T-helper 2 cell (primary cell): ENCODE measurements at places on chromosomes 1 and 21.

GRCh38 chr1:33460947-33461629 is 11.4 kb upstream of the ZSCAN20 start:
- no peak for DNase-seq

DNA sequence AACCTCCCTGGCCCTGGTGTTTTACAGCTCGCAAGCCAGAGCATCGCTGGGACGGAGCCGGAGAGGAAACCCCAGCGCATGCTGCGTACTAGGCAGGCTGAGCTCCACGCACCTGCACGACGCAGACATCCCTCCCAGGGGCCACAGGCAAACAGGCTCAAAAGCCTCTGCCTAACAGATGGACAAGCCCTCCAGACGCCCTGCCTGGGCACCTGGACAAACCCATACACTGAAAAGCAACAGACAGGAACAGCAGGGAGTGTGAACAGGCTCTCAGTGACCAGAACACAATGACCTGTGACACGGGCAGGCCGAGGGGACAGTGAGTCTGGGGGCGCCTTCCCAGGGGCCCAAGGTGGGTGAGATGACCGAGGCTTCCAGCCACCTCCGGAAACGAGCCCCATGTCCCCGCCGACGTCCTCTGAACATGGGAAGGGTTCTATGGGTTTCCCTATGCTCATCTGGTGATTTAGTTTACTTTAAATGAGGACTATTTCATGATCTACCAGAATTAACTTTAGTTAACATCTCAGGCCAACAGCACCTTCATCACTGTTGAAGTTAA is 40.3 kb downstream of the NPHP4 start:
- no peak for DNase-seq

DNA sequence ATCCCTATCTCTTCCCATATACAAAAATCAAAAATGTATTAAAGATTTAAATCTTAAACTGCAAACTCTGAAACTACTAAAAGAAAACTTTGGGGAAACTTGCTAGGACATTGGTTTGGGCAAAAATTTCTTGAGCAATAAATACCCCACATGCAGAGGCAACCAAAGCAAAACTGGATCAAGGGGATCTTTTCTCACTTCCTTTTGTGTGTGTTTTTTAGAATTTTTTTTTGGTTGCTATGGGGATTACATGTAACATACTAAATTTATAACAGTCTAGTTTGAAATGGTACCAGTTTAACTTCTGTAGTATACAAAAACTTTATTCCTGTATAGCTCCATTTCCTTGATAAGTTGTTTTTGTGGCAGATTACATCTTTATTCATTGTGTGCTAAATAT is 16.8 kb downstream of the MAST2 start:
- DNase-seq = no peak

DNA sequence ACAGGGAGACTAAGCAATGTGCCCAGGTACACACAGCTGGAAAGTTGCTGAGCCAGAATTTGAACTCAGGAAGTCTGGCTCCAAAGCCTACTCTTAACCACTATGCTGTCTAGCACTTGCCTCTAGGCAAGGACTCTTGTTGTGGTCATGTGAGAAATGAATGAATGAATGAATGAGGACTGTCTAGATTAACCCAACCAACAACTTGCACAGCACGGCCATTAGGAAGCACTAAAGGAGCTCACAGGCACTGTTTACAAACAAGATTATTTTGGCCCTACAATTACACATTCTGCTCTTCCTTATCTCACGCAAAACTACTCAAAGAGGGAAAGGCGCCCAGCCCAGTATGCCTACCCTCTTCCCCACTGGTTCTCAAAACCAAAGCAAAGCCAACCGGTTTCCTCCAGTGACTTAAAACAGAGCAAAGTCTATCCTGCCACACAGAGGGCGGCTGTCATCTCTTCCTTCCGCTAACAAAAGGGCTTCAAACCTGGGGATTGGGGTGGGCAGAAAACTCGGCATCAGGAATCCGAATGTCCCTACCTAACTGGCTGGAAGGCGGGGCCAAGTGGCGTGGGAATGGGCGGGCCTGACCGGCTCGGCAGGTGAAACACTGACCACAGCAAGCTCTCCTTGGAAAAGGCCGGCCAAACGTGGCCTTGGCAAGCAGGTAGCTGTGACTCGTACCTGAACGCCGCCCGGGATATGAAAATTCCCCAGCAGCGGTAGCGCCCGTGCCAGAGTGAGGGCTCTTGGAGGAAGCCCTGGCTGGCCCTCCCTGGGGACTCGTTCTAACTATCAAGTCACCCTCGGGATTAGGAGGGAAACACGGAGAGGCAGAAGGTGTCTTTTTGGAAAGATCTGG is 948 bp downstream of the STK40 start:
- DNase-seq = peak; percentile 23

GRCh38 chr1:196607981-196608380 is 259 bp downstream of the KCNT2 start:
- no peak for DNase-seq

DNA sequence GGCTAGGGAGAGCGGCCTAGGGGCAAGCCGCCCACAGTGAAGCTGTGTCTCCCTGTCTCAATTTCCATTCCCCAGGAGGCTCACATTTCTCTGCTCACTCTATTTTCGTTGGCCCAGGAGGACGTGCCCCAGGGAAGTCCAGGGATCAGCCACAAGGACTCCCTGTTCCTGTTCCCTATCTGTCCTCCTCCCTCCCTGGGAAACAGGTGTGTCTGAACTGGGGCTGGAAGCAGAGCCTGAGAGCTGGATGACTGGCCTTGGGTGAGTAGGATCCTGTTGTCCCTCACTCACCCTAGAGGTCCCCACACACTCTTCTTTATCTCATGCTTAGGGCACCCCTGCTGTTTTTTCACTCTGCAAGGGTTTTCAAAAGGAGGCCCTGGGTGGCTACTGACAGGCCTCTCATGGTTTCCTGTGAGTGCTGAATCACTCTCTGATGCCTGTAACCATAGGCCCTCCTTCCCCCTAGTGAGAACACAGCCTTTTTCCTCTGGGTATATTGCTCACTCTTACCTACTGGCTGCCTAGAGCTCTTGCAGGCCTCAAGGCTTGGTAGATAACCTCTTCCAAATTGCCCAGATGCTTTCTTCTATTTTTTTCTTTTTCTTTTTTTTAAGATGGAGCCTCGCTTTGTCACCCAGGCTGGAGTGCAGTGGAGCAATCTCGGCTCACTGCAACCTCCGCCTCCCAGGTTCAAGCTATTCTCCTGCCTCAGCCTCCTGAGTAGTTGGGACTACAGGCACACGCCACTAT is 3.3 kb upstream of the UTP11 start:
- DNase-seq = no peak

DNA sequence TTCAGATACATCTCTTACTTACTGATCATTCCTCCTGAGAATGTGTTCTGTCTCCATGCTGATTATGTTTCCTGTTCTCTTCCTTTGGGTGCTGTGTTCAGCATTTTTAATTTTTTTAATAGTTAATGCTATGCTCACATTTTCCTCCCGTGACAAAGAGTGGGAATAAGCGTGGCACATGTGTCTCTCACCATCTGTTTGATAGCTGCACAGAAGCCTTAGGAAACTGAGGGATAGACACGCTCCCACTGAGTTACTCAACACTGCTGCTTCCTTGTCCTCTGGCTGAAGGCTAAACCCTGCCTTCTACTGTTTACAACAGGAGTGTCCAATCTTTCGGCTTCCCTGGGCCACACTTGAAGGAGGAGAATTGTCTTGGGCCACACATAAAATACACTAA is 264.2 kb downstream of the DISC1 start:
- DNase-seq = no peak

DNA sequence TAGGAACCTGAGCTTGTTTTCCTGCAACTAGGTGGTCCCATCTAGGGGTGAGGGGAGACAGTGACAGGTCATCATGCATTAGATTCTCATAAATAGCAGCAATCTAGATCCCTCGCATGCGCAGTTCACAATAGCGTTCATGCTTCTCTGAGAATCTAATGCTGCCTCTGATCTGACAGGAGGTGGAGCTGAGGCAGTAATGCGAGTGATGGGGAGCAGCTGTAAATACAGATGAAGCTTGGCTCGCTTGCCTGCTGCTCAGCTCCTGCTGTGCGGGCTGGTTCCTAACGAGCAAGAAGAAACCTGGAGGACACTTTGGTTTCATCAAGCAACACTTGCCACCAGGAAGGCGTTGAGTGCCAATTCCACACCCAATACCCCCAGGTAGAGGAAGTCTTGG is 95.1 kb upstream of the OLIG2 start:
- DNase-seq = no peak

- no peak for DNase-seq
Measured at GRCh38 chr1:183263886-183264602, 78.0 kb downstream of the LAMC2 start.

DNA sequence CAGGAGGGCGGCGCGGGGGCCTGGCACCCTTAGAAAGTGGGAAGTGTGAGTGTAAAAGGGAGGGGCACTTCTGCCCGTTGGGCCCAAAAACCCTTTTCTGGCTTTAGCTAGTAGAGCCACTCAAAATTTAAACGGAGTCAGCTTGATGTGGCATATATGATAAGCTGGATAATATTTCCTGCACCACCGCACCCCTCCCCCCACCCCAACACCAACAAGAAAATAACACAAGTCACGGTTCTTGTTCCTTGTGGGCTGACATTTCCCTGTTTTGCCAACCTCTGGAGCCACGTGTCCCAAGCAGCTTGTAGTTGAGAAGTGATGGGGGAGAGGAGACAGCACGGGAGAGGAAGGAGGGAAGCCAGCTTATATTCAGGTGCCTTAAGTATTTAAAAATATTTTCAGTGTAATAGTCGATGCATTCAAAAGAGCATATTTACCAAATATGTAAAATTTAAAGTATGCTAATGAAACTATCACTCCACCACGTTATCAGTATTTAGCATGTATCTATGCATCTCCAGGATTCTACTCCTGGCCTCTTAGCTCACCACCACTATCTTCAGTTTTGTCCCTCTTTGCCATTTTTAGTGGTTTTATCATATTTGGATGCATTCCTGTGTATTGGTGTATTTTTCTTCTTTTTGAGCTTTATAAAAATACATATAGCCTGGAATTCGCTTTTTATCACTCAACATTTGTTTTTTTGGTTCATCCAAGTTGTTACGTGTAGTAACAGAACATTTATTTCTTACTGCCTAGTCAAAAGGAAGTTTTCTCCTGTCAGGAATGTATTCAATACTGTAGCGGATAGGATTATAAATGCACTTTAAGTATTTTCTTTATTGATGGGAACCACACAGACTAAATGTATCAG is 773 bp upstream of the DDX59 start:
- no peak for DNase-seq

DNA sequence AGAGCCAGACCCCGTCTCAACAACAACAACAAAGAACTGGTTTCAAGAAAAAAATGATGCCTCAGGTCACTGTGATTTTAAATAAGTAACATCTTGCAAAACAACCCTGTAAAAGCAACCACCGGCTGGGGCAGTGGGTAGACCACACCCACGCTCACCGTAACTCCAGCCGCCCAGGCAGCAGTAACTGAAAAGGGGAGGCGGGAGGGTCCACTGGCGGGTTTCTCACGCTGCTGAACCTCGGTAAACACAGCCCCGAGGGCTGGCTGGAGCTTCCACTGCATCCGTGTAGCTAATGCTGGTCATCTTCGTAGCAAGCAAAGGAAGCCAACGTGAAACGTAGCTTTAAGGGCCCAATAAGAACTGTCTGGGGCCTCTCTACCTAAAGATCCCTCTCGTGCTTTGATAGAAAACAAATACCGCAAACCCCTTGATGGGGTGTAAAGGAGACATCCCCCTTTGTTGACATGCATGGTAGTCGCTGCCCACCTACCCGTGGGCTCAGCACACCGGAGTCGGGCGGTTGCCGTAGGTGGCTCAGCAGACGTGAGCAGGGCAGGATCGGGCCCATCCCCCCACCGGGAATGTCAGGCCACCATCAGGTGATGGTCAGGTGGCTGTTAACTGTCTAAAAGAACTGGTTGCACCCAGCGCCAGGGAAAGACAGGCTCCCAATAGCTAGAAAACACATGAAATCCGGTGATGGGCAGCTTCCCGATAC is 4.2 kb downstream of the C1orf159 start:
- DNase-seq = no peak

DNA sequence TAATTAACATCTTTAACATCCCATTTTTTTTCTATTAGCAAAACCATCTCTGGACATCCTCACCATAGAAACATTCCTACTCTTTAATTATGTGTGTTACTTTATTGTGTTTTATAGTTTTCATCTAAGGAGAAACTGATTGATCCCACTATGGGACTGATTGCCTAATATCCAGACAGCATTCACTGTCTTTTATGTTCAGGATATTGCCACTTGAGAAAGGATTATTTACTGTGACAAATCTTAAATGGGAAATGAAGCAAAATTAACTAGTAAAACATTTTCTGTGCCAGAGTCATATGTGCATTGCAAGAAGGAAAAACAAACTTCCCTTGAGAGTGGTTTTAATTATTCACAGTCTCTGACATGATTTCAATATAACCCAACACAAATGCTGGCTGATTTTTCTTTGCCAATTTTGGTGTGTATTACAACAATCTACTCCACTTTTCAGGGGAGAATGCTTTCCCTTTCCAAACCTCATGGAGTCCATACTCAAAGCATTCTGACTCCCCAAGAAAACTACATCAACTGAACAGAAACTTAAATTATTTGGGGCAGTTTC is 15.8 kb upstream of the RGS13 start:
- DNase-seq = no peak

- DNase-seq = no peak
Measured at GRCh38 chr1:107622966-107623365, 342.0 kb downstream of the VAV3 start.

DNA sequence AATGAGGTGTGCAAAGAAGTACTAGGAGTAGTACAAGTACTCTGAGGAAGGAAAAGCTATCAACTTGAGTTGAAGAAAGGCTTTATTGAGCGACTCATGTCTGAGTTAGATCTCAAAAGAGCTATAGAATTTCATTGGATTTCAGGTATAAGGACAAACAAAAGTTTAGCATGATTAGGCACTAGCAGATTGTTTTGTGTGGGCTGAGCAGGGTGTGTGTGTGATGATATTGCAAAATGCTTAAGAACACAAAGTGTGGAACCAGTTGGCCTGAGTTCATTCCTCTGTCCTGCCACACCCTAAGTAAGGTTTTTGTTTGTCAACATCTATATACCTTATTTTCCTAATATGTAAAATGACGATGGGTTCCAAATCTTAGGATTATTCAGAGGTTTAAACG is 158.9 kb downstream of the KCNK2 start:
- no peak for DNase-seq

DNA sequence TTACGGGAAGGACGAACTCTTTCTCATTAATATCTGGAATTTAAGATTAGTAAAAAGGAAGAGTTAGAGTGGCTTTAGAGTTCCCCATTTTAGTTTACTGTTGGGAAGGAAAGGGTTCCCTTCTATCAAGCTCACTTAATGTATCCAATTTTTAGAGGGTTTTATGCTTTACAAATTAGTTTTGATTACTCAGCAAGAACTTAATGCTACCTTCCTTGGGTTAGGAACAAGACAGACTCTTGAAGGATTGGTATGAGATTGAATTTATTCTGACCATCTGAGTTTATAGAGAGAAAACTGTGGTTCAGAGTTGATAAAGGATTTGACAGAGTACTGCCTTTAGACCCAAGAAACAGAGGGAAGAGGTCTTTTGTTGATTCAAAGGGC is 29.5 kb upstream of the RGS4 start:
- no peak for DNase-seq
